Stimulated activated CD8-positive, alpha-beta memory T cell treated with anti-CD3 and anti-CD28 coated beads, Interleukin-4, amount 100 ng/mL, for 4 hours (primary cell): ENCODE measurements at places on chromosomes 7 and 10.

DNA sequence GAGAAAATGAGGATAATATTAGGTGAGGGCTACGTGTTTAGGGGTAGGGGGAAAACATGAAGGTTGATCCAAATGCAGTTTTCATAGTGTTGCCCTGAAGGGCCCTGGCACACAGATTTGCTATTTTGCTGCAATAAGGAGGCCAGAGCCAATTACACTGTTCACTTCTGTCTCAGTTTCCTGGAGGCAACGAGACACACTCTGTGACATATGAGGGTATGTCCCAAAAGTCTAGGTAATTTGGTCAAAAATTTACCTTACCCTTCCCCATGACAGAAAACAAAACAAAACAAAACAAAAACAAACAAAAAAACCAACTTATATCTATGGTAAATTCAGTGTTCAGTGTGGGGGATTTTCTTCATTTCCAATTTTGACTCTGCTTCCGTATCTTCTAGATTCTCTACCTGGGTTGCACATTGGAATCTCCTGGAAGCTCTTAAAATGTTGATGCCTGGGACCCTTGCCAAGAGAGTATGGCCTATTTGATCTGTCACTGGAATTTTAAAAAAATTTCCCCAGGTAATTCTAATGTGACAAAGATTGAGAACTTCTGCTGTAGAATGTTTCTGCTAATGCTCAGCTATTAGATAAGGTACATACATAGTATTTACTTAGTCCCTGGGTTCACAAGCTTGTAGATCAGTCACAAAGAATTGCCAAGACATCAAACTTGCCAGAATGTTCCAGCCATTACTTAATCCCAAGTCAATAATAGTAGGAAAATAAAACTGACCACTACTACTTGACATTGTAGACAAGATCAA lies 139.5 kb downstream of the SEMA3E start:
- no peak for DNase-seq

GRCh38 chr10:49040601-49041000 lies 74.7 kb downstream of the VSTM4 start:
- DNase-seq, result no peak

GRCh38 chr10:69239816-69240434 lies 19.8 kb downstream of the HKDC1 start:
- no peak for DNase-seq

- DNase-seq, result no peak
Measured at GRCh38 chr10:24551161-24551560, 172.5 kb downstream of the ARHGAP21 start.

DNA sequence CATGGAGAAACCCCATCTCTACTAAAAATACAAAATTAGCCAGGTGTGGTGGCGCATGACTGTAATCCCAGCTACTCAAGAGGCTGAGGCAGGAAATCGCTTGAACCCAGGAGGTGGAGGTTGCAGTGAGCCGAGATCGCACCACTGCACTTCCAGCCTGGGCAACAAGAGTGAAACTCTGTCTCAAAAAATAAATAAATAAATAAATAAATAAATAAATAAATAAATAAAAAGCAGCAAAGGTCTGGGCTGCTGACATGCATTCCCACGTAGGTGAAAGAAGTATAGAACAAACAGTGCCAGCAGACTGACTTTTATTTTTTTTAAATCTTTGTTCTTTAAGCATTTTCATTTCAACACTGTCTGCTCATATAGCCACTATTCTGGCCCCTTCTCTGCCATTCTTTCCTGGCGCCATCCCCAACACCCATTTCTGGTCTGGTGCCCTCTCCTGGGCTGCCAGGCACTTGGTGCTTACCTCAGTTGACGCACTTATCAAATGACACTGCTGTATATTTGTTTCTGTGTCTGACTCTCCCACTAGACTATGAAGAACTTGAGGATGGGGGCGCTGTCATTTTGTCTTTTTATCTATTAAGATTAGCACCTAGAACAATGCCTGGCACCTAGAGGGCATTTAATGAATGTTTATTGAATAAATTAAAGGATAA lies 15.6 kb downstream of the FAM107B start:
- DNase-seq, result no peak

- no peak for DNase-seq
Measured at GRCh38 chr10:79342295-79342761, 4.9 kb upstream of the PPIF start.

DNA sequence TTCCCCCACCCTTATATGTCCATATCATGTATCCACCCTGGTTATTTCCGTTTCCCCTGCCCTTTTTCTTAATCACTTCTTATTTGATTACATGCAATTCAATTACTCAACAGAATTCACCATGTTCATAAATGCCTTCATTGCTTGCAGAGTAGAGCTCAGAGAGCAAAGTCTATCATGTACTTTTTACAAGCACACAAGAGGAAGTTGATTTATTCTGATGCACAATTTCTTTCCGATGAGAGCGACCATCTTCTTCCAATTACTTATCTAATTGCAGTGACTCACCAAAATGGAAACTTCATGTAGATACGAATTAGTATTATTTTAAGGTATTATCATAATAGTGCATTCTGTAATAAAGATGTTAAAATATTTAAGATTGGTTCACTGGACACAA lies 430.5 kb upstream of the KLF6 start:
- no peak for DNase-seq

DNA sequence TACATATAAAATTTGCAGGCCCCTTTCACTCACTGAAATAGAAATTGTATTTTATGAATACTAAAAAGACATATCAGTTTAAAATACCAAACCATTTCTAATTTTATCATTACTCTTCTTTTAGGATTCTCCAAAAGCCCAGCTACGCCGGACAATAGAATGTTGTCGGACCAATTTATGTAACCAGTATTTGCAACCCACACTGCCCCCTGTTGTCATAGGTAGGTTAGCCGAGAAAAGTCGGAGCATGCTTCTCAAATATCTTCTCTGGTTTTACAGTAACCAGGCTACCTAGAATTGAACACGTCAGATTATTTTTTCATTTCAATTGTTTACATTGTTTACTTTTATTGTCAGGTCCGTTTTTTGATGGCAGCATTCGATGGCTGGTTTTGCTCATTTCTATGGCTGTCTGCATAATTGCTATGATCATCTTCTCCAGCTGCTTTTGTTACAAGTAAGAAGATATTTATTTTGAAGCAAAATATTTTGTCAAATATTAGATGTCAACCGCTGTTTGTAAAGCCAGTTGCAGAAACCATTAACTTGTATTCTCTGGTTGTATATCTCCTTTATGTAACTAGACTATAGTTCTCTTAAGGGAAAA lies 57.6 kb downstream of the MMRN2 start:
- DNase-seq, result no peak
